ENCODE measurements at places on chromosomes 11 and 22.

DNA sequence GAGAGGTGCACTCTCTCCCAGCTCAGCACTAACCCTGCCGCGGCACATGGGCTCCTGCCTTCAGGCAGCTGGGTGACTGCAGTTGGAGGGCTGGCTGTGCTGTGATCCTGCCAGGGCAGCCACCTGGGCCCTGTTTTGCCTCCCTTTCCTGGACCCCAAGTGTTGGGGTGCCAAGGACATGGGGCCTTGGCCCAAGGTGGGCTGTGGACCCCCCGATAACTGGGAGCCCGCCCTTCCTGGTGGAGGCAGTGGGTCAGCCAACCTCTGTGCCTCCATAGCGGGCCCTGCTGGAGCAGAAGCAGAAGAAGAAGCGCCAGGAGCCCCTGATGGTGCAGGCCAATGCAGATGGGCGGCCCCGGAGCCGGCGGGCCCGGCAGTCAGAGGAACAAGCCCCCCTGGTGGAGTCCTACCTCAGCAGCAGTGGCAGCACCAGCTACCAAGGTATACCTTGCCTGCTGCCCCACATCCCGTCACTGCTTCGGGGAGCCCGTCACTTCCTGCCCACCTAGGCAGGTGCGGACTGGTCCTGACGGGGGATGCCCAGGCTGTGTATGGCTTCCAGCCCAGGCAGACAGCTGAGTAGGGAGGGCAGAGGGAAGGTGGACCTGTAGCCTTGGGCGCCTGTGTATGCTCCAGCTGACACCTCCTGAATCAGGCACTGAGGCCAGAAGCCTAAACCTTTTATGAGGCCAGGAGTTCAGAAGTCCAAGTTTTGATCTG lies 8.9 kb downstream of the TUB start:
- no peak for DNase-seq

DNA sequence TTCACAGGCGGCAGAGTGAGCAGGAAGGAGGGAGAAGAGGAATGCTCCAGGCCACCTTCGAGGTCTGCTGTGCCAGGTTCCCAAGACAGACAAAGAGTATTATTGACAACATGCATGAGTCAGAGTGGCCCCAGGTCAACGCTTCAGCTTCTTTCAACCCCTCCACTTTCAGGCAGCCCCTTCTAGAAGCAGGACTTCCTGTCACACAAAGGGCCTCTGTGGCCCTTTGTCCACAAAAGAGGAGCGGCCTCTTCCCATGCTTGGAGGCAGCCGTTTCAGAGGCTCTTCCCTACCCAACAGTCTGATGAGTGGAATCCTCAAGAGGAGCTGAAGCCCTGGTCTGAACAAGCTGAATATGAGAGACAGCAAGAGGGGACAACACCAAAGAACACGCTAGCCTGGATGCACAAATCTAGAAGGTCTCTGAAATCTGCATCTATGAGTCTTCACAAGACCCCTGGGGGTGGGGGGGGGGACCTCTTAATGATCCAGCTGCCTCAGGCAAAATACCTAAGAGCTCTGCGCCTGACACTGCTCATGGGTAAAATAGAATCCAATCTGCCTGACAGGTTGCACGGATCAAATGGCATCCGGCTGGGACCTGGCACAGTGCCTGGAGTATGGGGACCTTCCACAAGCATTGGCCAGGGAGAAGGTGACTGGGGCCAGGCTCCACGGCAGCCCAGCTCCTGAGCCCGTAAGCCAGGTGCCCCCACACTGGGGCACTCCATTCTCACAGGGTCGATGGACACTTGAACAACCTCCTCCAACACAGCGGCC lies 67.5 kb downstream of the PACSIN2 start:
- DNase-seq = no peak

DNA sequence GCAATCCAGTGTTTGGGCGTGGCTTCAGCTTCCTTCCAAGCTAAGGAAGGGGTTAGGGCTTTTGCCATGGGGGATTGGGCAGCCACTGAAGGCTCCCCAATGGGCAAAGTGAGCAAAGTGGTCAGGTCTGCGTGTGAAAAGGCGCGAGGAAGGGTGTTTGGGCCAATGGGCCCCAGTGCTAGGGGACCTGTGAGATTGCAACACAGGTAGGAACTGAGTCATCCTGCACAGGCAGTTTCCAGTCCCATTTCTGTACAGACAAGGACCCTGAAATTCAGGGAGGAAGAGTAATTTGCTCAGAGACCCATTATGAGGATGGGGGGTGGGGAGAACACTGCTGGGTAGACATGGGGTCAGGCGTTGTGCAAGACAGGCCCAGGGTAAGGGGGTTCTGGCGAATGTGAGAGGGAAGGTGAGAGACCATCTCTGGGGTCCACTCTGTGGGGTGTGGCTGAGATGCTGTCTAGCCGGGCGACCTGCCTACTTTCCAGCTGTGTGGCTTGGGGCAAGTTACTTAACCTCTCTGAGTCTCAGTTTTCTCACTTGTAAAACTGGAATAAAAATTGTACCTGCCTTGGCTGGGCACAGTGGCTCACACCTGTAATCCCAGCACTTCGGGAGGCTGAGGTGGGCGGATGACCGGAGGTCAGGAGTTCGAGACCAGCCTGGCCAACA lies 7.3 kb downstream of the CCDC88B start:
- no peak for DNase-seq

DNA sequence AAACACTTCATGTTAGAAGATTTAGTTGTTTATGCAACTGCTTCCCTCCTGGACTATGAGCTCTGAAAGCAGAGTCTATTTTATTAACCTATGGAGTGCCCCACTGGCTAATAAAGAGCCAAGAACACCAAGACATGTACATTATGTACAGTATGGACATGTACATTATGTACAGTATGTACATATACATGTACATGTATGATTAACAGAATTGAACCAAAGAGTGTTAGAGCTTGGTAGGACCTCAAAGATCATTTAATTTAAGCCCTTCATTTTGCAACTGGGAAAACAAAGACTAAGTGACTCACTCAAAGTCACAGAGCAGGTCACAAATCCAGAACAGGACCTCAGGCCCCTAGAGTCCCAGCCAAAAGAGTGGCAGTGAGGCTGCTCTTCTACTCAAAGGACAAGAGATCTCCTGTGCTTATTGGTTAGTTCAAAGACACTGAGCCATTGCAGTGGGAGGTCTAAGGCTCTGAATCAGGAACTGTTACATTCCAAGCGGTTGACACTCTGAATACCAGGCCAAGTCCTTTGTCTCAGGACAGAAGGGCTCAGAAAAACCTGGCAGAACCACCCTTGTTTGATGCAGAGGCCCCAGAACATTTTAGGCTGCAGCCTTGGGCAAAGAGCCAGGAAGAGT lies 103.8 kb downstream of the FAM168A start:
- no peak for DNase-seq

DNA sequence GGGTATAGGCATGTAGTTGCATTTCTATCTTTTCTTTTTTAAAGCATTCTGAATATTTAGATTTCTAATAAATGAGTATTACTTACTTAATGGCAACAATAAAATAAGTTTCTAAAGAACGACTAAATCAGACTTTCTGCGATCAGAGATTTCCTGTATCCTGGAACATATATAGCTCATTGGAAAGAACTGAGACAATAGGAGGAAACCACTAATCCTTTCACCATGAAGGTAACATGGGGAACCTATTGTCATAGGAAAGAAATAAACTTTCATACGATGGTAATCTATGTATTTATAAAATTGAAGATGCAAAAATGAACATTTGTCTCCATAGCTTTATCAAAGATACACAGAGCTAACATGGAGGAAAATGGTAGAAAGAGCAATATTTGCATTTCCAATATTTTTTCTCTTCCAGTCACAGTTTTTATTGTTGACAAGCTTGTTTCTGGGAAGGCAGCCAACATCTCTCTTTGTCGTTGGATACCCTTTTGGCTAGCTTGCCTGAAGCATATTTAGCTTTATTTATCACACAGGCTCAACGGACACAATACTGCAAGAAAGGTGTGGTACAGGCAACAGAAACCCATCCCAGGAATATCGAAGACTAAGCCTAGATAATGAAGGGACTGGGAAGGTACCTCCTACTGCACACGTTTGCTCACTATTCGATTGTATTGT lies 293.3 kb upstream of the MPPED2 start:
- DNase-seq = no peak

DNA sequence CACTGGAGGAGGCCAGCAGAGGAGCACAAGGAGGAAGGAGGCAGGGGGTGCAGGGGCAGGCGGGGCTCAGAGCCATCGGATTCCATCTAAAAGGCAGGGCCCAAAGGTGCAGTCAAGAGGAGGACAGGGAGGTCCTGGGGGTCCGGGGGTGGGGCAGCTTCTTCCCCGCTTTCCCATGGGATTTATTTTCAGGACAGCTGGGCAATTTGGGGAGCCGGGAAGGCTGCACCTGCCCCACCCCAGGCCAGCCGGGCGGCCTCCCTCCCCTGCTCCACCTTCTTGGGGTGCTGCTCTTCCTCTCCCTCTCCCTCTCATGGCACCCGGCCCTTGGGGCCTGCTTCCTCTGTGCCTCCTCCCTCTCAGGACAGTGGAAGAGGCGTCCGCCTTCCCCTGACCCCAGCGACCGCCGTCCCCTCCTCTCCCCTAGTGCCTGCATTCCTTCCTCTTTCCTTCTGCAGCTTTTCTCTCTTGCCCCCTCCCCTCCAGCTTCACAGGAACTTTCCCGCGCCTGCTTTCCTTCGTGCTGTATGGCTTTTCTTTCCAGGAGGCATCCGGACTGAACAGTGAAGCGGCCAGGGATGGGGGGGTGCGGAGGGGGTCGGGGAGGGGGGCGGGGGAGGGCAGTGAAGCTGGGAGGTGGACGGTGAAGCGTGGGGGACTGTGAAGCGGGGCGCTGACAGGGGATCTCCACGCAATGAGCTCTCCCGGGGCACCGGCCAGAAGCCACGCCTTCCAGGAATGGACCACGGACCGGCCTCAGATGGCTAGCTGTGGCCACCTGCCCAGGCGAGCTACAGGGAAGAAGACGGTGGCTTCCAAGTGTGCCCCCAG lies 26.9 kb downstream of the APOBEC3H start:
- DNase-seq = no peak

GRCh38 chr11:30406978-30407762 lies 84.3 kb downstream of the ARL14EP start:
- DNase-seq = no peak

GRCh38 chr11:78363024-78363619 lies 54.5 kb downstream of the GAB2 start:
- DNase-seq = no peak

GRCh38 chr11:79088967-79089366 lies 351.9 kb downstream of the TENM4 start:
- DNase-seq = no peak

- no peak for DNase-seq
Observed at GRCh38 chr22:20965104-20965887, 1.8 kb upstream of the AIFM3 start.

DNA sequence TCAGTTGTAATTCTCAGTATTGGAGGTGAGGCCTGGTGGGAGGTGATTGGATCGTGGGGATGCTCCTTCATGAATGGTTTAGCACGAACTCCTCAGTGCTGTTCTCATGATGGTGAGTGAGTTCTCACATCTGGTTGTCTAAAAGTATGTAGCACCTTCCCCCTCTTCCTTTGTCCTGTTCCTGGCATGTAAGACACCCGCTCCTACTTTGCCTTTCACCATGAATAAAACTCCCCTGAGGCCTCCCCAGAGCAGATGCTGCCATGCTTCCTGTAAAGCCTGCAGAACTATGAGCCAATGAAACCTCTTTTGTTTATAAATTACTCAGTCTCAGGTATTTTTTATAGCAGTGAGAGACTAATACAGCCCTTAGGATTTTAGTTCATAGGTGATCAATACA lies 191.5 kb downstream of the MAML2 start:
- DNase-seq = no peak

DNA sequence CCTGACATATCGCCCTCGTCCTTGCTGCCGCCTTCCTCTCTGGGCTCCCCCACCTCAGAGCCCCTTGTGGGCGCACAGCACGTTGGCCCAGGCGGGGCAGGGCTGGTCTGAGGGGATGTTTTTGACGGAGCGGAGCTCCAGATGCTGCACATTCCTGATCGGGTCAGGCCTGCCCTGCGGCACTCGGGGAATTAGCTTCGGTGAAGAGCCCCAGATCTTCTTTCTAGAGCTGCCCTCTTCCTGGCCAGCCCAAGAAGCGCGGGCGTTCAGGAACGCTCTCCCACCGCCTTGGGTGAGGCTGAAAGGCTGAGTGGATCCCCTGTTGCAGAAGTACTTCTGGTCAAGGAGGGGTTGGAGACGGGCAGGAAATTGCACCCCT lies 12.1 kb downstream of the YPEL4 start:
- DNase-seq = no peak

DNA sequence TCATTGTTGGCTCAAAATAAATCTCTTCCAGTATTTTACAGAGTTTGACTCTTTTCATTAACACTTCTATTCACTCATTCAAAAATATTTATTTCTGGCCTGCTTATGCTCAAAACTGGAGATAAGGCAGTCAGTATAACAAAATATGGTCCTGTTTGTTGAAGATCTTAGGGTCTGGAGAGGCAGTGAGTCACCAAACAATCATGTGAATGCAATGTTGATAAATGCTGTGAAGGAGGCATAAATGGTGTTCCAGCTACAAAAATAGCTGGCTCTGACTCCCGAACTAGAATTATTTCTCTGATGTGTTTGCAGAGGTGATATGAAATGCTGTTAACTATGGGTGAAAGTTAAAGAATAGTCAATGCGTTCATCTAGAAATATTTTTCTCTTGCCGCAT lies 390.6 kb downstream of the AASDHPPT start:
- no peak for DNase-seq

DNA sequence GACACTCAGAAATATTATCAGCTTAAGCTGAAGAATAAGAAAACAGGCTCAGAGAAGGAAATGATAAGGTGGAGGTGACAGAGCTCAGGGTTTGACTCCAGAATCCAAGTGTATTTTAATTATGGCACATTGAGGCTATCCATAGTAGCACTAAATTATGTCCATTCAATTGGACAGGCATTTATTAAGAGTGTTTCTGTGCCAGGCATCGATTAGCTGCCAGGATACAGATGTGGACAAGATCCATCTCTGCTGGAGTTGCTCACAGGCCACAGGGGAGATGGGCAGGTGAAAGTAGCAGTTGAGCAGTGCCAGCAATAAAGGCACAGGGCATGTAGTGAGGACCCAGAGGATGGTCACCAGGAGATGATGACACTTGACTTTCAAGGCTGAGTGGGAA lies 592.5 kb downstream of the INSC start:
- DNase-seq = no peak

- DNase-seq = no peak
Observed at GRCh38 chr11:44577231-44577830, 11.9 kb downstream of the CD82 start.

GRCh38 chr11:19187833-19188258 lies 13.9 kb downstream of the CSRP3 start:
- DNase-seq = no peak

- no peak for DNase-seq
Observed at GRCh38 chr22:45246060-45246985, 5.6 kb upstream of the KIAA0930 start.

- no peak for DNase-seq
Observed at GRCh38 chr11:118310271-118310670, 5.7 kb downstream of the CD3E start.

DNA sequence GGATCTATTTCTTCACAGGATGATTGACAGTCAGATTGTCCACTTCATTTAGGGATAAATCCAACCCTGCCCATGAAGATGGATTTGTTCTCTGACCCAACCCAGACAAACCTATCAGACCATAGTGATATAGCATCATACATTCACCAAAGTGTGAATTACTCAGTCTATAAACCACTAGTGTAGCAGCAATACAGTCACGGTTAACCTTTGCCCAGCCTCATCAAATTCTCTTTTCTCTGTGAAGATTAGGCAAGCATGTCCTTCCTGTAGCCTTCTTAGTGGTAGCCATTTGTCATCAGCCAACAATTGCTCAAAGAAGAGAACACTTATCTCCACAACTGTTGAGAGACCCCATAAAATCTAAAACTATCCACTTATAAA lies 14.4 kb upstream of the BIRC2 start:
- no peak for DNase-seq

Measured in HEK293T (cell line).